Fibroblast of pulmonary artery (primary cell): ENCODE measurements at places on chromosomes 5 and 9.

GRCh38 chr5:180090769-180091546, 19.4 kb upstream of the RNF130 start:
- peak; percentile 45 for DNase-seq

DNA sequence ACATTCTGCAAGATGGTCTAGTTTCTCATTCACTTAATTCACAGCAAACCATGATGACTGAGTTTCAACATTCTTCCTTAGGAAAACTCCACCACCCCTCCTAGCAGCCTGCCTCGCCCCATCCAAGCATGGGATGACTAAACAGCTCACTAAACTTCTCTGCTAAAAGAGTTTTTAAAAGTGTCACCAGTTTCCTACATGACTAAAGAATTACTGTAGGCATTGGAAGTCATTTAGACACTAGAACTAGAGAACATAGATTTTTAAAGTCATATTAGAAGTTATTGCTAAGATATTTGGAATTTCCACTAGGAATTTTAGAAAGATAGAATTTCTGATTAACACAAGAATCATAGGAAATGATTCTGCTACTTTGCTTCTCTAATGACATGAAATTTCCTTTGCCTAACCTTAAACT, 5.5 kb upstream of the ESM1 start:
- peak; percentile 52 for DNase-seq

DNA sequence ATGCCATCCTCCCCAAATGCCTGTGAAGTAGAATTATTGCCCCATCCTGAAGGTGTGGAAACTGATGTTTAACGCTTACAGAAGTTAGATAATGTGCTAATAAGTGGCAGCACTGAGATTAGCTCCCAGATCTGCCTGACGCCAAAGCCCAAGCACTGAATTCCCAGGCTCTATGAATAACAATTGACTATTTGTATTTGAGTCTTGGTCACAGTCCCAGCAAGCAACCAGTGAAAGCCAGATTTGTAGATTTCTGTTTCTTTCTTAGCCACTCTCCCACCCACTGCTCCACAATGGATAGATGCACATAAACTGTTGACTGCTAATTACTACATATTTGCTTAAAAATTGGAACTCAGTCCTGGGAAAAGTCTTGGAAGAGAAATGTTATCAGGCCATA, 34.4 kb downstream of the FAM240B start:
- DNase-seq, result no peak

- no peak for DNase-seq
These were observed 130.4 kb upstream of the RFX3 start for GRCh38 chr9:3656224-3656623.

DNA sequence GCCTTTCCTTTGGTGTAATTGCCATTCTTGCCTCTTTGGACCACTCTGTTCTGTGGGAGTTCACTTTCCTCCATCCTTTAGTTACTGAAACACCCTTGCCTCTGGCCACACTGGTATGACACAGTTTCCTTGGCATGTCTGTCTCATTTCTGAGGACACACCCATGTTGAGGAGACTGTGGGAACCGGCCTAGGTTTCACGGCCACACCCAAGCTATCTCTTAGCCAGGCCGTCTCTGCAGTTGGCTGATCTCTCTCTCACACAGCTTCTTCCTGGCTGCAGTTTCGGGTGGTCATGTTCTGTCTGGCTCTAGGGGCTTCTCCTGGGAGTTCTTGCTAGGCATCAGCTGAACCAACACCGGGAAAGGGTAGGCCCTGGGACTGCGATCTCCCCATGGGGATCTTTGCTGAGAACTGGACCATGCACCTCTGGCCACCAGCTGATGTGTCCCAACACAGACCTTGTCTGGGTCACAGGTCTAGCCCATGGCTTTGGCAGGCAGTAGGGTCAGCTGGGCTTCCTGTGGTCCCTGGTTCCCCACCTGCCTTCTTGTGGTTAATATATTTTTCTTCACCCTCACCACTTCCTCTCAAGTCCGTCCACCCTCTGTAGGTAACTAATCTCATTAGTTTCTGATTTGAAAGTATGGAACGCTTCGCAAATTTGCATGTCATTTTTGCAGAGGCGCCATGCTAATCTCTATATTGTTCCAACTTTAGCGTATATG, 24.9 kb downstream of the ARHGEF37 start:
- DNase-seq, result peak; percentile 71

DNA sequence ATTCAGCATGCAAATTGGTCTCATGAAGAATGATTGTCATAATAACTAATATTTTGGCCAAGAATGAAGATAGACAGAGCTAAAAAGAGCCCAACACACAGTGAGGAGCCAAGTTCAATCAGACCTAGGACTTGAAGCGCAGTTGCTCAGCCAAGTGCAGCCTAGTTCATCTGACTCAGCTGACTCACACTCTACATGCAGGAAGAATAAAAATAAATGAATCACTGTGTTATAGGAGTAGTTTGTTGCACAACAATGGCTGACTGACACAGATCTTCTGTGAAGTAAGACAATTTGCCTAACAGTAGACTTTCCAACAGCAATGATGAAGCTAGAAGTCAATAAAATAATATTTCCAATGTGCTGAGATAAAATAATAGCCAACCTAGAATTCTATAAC, 261.5 kb downstream of the CEMIP2 start:
- peak; percentile 39 for DNase-seq

GRCh38 chr9:79408617-79409016, 163.1 kb upstream of the TLE4 start:
- no peak for DNase-seq

DNA sequence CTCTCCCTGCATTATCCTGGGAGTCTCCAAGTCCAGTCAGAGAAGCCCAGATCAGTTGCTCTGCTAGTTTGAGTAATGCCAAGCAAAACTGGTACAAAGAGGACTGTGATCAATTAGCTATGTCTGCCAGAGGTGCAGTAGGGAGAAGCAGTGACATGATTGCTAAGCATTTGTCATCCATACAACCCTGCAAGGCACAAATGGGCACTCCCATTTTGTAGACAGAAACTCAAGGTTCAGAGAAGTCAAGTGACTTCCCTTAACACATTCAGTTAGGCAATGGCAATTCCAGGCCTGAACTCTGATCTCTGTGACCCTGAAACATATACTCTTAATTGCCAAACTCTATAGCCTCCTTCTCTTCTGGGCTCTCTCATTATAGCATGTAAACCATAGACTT, 34.0 kb downstream of the NDST1 start:
- no peak for DNase-seq

DNA sequence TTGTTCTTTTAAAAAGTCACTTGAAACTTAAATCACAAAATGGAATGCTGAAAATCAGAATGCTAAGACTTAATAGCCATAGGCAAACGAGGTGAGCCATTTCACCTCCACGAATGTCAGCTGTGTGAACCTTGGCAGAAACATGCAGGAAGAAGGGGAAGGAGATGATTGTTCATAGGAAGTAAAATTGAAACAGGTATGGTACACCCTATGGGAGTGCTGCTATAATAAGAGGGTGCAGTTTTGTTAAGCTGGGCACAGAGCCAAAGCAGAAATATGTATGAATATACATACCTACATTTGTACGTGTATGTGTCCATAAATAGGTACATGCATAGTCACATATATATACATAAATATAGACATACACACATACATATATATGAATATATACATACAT, 51.0 kb upstream of the SPINK5 start:
- no peak for DNase-seq

GRCh38 chr9:36632892-36633291, 60.2 kb downstream of the MELK start:
- DNase-seq, result peak; percentile 67

GRCh38 chr5:147532156-147532555, 22.3 kb upstream of the DPYSL3 start:
- no peak for DNase-seq

DNA sequence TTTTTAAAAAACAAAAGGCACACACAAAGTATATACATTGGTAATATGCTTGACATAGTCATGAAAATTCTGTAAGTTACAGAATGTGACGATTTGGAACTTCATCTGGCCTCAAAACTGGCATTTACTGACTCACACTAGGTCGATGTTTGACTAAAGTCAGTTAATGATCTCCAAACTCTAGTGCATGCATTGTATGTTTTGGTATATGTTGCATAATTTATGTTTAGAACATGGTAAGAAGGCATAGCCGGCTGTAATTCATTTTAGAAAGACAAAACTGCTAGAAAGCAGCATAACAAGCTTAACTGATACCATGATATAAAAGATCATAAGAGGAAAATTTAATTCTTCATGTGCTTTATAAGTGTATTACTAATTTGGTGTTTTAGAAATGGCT, 58.6 kb upstream of the RICTOR start:
- DNase-seq, result no peak

GRCh38 chr9:94270009-94270408, 10.9 kb downstream of the ZNF169 start:
- no peak for DNase-seq

GRCh38 chr5:14081791-14082190, 61.4 kb upstream of the TRIO start:
- peak; percentile 60 for DNase-seq

DNA sequence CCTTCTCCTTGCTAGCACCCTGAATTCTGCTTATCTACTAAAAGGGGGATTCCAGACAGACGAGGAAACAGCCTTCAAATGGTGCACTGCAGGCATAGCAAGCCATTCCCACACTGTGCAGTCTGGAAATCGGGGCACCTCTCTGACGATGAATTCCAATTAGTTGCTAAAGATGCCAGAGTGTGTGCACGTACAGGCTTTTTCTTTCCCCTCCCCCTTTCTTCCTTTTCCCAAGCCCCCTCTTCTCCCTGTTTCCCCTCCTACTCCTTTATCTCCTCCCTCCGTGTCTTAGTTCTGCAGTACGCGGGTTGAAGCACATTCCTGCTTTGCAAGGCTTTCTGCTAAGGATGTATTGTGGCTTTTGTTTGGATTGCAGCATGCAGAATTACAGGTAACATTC, at the start of gene GPR21:
Gene GPR21, plus strand, starts transcription at position 316 of the 400 bp plus-strand sequence. CDS start 900 bp downstream, outside the sequence.
- DNase-seq, result no peak
